SHP77 (cell line): ENCODE measurements at places on chromosomes 12 and 14.

- DNase-seq, result no peak
Measured at GRCh38 chr12:48296586-48297282, 54.0 kb downstream of the ZNF641 start.

DNA sequence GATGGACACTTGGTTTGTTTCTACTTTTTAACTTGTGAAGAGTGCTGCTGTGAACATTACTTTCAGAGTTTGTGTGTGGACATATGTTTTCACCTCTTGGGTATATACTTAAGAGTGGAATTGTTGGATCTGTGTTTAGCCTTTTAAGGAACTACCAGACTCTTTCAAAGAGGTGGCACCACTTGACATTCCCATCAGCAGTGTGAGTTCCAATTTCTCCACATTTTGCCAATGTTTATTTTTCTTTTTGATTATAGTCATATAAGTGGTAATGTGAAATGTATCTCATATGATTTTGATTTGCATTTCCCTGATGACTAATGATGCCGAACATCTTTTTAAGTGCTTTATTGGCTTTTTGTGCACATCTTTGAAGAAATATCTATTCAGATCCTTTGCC, 44.8 kb downstream of the ARHGAP5 start:
- no peak for DNase-seq

DNA sequence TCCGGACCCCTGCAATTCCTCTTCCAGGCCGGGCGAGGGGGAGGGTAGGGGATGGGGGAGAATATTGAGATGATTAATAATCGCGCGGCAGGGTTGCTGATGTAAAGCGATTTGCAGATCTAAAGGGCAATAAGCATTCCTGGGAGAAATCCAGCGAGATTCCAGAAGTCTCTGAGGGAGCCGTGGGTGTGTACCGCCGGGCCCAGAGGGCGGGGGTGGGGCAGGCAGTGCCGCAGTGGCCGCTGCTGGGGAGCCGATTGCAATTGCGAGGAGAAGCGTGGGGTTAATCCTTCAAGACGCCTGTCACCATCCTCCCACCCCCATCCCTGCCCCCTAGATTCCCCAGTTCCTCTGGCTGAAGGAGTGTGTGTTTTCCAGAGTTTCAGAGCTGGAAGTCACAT, 16.4 kb downstream of the FOS start:
- no peak for DNase-seq

- DNase-seq, result no peak
Measured at GRCh38 chr14:104249706-104250105, 111.3 kb downstream of the KIF26A start.

- DNase-seq, result peak; percentile 83
Measured at GRCh38 chr12:113697651-113698509, 226.2 kb upstream of the LHX5 start.

DNA sequence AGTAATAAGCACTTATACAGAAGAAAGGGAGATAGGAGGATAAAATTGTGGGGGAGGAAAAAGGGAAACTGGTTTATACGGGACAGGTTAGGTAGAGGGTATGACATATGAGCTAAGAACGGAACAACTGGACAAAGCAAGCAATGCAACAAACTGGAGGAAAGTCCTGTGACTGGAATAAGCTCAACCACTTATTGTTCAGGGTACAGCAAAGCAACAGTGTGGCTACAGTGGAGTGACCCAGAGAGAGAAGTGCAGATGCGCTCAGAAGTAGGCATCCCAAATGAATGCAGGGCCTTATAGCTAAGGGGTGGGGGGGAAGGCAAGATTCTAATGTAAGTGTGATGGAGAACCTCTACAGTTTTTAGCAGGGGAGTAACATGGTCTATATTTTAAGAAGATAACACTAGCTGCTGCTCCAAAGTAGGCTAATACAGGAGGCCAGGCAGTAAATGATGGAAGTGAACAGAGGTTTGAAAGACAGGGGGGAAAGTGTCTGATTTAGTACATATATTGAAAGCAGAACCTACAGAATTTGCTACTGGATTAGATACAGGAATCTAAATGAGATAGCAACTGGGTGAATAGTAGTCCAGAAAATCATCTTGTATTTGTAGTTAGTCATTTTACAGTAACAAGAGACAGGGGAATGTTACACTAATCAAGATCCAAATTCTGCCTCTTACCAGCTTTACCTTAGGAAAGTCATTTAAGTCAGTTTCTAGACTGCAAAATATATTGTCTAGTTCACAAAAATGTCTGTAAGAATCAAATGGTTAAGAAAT, 3.3 kb downstream of the UBE2N start:
- no peak for DNase-seq

DNA sequence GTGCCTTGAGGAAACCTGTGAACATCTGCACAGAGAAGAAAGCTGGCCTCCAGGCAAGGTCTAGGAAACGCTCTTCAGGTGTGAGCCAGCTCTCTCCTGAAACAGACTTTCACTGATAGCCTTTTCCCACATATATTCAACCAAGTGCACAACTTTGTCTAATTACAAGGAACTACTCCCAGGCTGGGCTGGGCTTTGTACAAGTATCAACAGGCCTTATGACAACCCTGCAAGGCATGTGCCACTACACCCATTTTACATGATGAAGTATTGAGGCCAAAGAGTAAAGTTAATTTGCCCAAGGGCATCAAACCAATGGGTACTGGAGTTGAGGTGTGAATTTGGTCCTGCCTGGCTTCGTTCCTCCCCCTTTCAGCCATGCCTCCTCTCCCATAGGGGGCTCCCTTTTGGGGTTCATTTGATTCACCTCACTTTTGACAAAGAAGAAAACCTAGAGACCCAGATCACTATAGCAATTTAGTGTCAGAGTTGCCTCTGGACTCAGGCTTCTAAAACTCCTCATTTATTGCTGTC, 2.1 kb downstream of the CSRP2 start:
- no peak for DNase-seq

DNA sequence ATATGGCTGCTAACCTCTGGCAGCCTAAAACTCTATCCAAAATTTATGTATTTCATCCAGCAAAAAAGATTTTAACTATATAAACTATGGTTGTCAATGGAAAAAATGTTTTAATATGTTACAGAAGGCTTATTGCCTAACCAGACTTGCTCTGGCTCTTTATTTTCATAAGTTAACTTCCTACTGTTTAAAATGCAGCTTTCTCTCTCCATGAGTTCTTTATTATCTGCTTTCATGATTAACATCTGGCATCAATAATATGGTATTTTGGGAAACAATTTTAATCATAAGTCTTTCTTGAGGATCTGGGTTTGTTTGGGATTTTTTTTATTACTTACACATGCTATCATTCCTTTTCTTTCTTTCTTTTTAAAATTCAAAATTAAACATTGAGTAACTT, 20.5 kb downstream of the KERA start:
- DNase-seq, result no peak

- no peak for DNase-seq
Measured at GRCh38 chr14:32657081-32657480, 281.6 kb upstream of the NPAS3 start.

- no peak for DNase-seq
Measured at GRCh38 chr14:104085032-104085888, at the start of gene ASPG. TSS of gene ASPG (plus strand) at chr14:104085700. CDS start at chr14:104085771, 71 bp downstream.
